GM19239 (cell line): ENCODE measurements at places on chromosomes 4 and X.

DNA sequence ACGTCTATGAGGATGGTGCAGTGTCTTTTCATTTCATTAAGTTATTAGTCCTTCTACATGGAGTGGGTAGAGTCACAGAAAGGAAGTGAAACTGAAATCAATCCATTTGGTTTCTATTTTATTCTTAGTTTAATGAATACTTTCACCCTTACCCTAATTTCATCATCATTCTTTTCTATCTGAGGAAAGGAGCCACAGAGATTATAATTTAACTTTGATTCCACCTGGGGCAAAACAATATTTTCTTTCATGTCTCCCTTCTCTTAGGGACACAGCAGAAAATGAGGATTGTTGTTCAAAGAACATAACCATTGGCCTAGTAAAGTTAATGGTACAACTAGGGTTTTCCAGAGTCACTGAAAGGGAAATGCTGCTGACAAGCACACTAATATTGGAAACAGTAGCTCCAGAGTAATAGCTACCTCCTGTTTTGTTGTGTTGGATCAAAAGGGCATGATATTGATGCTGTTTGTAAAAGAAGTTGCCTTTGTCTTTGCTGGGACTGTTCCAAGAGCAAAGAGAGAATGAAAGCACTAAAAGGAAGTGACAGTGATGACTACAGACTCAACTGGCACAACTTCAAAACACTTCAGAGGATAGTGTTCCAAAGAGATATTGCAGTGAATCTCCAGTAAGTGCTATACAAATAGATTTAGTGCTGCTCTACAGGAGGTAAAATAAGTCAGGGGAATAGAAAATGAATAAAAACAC is 247.1 kb upstream of the PITX2 start:
- DNase-seq, result peak; percentile 18

GRCh38 chrX:118346258-118347094 is 570 bp downstream of the WDR44 start:
- no peak for DNase-seq

DNA sequence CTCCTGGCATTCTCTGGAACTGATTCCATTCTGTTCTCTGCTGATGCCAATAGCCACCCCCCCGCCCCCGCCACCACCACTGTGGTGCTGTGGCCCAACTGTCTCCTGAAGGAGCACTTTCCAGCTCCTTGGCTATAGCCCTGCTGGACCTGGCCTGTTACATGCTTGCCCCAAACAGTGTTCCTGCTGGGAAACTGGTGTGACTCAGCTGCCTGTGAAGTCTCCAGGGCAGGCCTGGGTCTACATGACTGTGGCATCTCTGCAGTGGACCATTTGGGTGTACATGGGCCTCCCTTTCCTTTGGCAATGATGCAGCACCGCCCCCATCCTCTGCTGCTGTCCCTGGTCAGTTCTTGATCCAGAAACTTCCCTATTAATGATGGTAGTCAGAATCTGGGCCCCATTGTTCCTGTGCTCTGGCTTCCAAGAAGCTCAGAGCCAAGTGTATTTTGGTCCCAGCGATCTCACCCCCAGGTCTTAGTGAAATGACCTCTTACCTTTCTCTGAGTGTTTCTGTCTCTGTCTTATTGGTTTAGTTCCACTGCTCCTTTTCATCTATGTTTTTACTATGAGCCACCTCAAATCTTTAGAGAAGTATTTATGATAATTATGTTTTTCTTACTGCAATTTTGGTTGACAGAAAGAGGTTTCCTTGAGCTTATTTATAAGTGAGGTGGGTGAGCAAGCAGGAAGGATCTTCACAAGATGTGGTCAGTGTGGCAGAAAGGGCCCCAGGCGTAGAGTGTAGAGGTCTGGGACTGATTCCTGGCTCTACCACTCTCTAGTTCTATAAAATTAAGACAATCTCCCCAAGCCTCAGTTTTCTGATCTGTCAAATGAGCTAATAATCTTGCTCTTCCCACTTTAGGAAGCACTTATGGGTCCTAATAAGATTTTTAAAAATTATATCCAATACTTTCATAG is 210.7 kb upstream of the EOLA2 start:
- no peak for DNase-seq

DNA sequence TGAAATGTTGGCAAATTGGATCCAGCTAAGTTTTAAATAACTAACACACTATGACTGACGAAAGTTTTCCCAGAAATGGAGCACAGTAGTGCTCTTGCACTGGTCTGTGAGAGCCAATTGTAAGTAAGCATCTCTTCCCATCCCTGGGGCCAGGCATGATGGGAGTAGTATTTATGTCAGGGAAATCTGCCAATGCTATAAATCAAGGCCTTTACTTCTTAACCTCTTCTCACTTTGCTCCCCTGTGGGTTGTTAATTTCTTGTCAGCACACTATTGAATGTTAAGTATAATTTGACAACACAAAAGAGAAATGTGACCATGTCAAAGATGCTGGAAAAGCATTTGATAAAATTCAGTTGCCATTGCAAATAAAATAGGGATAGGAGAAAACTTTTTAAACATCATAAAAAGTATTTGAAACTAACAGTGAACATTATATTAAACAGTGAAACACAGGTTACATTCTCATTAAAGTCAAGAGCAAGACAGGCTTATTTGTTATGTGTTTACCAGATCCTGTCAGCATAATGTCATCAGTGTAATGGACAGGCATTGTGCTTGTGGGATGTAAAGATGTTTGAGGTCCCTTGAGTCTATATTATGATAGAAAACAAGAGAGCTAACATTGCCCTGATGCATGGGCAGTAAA is 5.0 kb downstream of the F8A1 start:
- no peak for DNase-seq

DNA sequence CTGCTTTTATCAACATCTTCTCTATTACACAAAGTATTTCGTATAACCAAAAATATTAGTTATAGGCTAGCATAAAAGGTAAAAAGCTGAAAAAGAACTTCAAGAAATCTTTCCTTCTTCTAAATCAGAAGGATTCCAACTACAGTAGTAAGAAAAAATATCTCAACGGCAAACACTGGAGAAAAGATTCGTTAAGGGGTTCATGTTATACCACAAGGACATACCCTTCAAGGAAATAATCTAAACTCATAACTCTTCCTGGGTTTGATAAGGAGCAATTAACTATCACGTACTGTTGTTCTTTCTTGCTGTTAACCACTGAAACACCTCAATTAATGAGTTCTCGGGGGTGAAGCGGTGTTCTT is 1.5 kb downstream of the SMIM14 start:
- no peak for DNase-seq

GRCh38 chr4:95151255-95151654 is 393.5 kb downstream of the BMPR1B start:
- DNase-seq, result no peak

- DNase-seq, result no peak
These were observed 17.1 kb upstream of the PBDC1 start for GRCh38 chrX:76155786-76156185.

- DNase-seq, result no peak
These were observed 106.7 kb upstream of the MSX1 start for GRCh38 chr4:4752576-4753401.

DNA sequence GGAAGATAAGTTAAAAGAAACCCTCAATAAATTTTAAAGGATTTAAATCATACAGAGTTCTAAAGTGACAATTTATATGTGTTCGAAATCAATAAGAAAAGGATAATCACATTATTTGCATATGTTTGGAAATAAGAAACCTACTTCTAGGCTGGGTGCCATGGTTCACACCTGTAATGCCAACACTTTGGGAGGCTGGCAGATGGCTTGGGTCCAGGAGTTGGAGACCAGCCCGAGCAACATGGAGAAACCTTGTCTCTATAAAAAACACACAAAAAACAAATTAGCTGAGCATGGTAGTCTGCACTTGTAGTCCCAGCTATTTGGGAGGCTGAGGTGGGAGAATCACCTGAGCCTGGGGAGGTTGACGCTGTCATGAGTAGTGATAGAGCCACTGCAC is 8.1 kb upstream of the SAP30 start:
- DNase-seq, result no peak

GRCh38 chrX:120769576-120770341 is 105.9 kb downstream of the CT47B1 start:
- DNase-seq, result no peak

- DNase-seq, result no peak
These were observed 25.4 kb downstream of the FGFBP1 start for GRCh38 chr4:15912961-15913630.

- no peak for DNase-seq
These were observed 114.9 kb downstream of the VSIG4 start for GRCh38 chrX:65925005-65925404.

- peak; percentile 13 for DNase-seq
These were observed 236.1 kb downstream of the OPHN1 start for GRCh38 chrX:68196939-68197791.

DNA sequence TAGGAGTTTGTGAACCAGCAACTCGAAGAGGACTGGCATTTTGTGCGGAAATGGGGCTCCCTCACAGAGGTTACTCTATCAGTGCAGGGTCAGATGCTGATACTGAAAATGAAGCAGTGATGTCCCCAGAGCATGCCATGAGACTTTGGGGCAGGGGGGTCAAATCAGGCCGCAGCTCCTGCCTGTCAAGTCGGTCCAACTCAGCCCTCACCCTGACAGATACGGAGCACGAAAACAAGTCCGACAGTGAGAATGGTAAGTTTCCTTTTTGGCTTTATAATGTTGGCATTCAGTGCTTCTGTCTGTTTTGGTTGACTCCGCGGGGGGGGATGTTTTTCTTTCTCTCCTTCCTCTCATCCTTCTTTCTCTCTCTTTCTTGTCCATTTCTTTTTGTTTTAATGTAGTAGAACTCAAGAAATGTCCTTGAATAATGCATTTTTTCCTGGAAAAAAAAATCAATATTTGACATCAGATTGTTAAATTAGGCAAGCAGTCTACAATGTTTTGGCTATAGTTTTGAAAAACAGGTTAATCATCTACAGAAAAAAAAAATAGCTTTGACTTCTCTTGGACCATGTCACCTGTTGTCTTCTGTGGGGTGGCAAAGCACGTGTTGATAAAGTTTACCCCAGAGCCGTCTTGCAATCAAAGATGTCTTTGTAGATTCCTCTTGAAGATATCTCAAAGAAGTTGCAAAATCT is 103.6 kb downstream of the TENM3 start:
- no peak for DNase-seq

DNA sequence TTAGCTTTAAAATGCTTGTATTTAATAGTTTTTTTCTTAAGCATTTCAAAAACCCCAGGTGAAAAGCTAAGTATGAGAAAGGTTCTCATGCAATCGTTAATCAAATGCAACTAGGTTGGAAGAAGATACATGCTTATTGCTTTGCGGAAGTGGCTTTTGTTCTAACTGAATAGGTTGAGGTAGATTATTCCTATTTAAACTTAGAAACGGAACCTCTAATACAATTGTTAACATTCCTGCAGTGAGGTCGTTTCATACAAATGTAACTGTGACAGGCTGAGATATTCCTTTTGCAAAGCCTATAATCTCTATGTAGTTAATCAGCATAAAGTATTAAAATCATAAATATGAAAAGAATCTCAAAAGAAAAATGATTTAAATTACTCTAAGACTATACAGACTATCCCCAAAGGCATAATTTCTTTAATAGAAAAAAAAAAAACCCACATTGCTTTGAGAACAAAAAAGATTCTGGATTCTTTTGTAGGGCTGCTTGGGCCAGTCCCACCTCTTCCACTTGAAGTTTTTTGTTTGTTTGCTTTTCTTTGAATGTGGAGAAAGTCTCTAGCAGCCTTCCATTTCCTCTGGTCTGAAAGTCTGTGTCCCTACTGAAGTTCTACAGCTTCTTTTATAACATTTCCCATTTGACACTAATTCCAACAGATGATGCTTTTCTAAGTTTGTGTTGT is 25.6 kb upstream of the SORBS2 start:
- no peak for DNase-seq

DNA sequence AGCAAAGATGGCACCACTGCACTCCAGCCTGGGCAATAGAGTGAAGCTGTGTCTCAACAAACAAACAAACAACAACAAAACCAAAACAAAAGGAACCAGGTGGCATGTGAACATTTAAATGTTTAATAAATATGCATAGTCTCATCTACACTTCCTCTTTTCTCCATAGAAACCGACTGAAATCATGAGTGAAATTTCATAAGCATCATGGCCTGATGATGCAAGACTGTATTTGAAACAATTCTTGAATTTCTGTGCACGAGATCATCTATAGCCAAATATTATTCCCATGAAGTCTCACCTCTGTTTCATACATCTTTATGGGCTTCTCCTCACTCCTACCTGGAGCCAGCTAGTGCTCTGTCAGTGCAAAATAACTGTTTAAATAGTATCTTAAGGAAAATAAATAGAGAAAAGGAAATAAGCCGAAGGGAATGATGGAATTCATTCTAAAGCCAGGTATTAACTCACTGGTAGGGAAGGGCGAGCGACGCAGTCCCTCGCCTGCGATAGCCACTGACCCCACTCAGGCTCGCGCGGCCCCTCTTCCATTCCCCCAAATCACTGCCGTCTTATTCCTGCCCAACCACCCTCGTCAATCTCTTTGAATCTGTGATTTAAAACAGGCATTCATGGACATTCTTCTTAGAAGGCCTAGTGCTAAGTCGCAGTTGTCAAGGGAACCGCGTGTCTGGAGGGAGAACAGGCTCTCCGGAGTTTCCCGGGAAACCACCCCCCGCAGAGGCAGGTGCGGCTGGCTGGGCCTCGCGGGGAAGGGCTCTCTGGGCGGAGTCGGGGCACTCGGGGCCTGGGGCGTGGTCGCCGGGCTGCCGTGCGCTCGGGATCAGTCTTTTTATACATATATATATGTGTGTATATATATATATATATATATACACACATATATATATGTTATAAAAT is 52.4 kb upstream of the TRIM2 start:
- no peak for DNase-seq

GRCh38 chr4:1842339-1842895 is 13.5 kb downstream of the LETM1 start:
- DNase-seq, result no peak

DNA sequence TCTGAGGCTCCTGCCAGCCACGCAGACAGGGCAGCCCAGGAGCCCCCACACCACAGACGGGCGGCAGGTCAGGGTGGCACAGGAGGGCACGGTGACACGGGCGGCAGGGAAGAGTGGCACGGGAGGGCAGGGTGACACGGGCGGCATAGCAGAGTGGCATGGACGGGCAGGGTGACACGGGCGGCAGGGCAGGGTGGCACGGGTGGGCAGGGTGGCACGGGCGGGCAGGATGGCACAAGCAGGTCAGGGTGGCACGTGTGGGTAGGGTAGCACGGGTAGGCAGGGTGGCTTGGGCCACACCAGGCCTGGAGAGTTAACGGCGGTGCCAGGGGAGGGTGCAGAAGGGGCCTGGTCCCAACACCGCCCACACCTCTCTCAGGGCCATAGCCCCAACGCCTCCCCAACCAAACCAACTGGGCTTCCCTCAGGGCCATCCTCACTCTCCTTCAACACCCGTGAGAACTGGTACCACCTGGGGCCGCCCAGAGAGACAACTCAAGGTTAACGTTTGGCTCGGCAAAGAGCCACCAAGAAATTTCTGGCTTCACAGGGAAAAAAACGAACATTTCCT is 3.4 kb downstream of the CTBP1 start:
- no peak for DNase-seq
